ENCODE measurements at places on chromosomes 4 and X.
A peak's percentile ranks its signal among the peaks of the same experiment; 100 is the strongest.

- DNase-seq, result no peak
These were observed 53.7 kb downstream of the FBXW7 start for GRCh38 chr4:152482211-152482610.

DNA sequence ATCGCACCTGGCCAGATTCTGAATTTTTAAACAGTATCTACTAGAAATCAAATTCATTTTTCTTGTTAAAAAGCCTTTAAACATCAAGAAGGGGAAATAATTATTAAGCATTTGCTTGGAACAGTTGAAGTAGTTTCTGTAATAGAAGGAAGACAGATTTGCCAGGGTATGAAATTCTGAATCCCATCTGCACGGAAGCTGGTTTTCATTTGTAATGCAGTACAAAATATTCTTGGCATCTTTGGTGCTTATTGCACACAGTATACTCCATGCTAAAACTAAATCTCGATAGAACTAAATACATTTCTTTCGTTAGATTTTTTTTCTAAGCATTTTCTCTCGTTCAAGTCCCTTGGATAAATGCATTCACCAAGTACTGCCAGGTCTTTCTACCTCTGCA is 25.3 kb downstream of the TRIM2 start:
- DNase-seq, result no peak

- DNase-seq, result no peak
These were observed 1273.0 kb downstream of the RAPGEF2 start for GRCh38 chr4:160375772-160376452.

DNA sequence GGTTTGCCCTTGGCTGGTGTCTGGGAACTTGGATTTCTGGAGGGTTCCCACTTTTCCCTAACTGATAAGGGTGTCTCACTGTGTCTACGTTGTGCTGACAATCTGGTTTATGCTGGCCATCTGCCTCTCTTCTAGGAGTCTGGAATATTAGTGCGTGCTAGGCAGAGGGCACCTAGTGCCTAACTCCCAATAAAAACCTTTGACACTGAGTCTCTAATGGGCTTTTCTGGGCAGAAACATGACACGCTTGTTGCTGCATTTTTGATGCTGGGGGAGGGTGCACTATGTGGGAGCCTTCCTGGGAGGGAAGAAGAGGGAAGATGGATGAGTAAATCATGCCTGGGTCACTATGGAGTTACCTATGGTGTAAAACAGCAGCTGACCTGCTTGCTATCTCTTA is 16.3 kb upstream of the ZNF41 start:
- no peak for DNase-seq

GRCh38 chrX:132092439-132093065 is 35.3 kb downstream of the FRMD7 start:
- DNase-seq, result peak; percentile 71

DNA sequence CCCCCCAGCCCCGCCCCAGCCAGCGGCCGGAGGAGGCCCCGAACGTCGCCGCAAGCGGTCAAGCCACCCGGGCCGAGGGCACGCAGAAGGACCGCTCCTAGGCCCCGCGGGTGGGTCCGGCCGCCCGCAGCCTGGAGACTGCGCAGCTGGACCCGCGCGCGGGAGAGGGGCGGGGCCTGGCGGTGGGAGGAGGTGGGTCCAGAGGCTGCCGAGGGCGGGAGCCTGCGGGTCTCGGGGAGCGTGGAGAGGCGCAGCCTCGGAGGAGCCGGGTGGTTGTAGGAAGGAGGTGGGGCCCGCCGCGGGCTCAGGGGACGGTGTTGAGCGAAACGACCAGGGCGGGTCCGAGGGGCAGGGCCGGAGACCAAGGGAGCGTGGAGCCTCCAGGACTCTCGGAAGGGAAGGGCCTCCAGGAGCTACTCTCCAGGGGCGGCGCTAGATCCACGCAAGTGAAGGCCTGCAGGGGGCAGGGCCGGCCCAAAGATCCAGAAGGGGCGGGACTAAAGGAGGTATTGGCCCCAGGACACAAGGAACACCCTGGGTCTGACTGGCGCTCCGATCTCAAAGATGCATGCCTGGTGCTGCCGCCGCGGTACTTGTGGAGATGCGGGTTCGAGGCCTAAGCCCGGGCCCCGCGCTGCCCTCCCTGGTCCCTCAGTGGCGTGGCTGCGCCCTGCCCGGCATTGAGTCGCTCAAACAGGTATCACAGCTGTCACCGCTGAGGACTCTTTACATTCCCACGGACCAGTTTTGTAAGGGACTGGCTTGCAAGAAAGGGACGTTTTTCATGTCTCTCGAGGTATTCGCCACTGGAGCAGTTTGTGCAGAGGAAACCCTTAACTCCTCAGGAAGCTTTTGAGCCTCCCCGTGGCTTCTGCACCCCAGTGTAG is 5.9 kb downstream of the TIMM17B start:
- peak; percentile 85 for DNase-seq

DNA sequence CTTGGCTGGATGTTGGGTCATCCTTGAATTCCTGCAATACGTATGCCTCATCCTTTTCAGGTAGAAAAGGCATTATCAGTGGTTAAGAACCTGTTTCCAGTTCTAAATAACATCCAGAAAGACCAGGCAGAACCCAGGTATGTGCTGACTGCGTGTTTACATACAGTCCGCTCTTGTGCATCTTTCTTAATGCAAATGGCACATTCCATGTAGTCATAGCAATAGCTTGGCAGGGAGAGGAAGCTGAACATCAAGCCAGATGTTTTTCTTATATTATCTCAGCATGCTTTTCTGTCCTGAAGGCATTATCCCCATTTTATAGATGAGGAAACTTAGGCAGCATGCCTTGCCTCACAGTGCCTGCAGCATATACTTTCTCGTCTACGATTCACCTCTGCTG is 2.1 kb downstream of the DCLK2 start:
- DNase-seq, result no peak

DNA sequence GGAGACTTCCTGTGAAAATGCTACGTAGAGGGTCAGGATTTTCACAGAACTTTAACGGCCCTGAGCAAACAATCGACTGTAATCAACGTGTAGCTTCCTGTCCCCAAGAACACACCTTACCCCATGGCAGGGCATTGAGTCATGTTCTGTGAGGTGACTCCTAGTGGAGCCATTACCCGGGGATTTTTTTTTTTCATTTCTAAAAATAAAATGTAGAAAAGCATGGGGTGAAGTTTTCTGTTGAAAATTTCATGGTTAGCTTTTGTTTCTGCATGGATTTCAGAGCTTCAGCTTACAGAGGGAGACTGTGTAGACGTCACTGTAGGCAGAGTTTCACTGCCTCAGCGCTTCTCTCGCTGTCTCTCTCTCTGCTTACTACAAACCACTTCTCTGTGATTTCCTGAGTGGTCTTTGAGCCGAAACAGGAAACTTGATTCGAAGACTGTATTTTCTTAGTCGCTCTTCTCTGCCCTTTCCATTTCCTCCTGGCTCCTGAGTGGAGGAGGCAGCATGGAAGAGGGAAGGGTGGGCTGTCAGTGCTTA is 111.7 kb downstream of the NFKB1 start:
- peak; percentile 72 for DNase-seq

- DNase-seq, result no peak
These were observed 14.9 kb downstream of the IRF2 start for GRCh38 chr4:184459413-184459812.

- DNase-seq, result no peak
These were observed 69.5 kb downstream of the AASDH start for GRCh38 chr4:56317749-56318148.

DNA sequence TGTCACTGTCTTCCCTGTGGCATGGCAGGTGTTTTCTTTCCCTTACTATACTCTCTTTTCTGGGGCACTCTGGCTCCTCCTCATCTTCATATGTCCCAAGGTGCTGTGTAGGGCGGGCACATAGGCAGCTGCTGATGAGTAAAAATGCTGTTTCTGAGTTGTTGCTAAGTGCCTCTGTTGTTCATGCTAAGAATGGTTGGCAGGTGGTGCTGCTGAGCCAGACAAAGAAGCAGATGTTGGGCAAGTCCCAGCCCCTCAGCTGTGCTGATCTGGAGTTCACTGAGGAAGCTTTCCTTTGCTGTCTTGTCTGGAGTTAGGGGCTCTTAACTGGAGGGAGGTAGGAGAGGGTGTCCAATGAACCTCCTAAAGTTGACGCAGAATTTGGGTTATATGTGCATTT is 40.6 kb downstream of the HADH start:
- DNase-seq, result peak; percentile 87

DNA sequence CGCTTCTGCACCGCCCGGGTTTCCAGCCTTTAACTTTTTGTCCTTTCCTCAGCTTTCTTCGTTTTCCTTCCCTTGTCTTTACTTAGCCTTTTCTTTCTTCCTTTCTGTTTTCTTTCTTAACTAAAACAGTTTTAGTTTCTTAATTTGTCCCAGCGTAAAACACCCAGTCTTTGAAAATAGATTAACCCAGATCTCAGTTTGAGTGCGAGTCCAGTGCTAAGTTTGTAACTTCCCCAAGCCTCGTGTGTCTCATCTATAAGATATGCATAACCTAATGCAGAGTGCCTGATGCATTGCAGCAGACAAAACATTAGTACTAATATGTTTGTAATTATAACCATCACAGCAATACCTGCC is 460 bp upstream of the GEMIN8 start:
- DNase-seq, result no peak

- no peak for DNase-seq
These were observed 101.3 kb downstream of the ZAR1 start for GRCh38 chr4:48591372-48591771.

DNA sequence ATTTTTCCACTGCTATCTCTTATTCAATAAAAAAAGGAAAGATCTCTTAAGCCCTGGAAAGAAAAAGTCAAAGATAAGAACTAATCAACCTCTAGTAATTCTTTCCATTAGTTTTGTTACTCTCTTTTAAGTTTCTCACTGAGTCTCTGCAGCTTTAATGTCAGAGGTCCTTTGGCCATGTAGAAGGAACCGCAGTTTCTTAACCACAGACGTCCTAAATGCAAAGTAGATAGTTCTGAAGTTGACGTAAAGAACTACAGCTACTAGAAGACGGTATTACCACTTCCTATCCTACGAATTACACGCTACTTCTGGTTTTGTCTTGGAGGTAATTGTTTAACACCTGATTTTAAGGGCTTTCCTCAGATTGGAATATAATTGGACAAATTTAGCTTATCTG is 325.9 kb downstream of the ANKRD50 start:
- no peak for DNase-seq

- no peak for DNase-seq
These were observed 850.9 kb downstream of the FAM133A start for GRCh38 chrX:94524867-94525266.

DNA sequence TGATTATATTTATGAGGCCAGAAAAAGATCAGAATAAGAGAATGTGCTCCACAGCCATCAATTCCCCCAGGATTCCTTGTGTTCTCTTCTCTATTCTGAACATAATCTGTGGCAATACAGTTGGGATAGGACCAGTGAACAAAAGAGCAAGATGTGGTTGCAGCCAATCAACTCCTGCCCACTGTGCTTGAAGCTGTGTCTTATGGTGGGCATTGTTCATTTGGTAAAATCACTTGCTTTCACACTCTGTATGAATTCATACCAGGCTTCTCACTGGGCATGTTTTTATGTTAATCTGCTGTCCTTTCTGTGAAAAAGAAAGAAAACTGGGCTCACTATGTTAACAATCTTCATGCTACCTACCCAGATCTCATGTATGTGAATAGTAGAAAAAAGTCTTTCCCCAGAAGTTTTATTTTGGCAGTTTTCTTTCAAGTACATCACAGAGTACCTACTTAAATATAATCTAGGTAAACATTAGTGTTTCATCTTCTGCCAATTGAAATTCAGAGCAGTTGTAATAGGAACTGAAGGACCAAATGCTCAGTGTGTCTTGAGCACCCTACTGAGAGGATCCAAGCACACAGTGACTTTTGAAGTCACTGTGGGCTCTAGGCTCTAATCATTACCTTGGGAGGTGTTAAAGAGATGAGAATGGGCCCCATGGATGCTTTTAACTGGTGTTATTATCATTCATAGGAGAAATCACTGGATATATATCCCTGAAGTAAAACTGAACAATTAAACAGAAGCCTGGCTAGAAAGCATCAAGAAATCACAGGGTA is 429.2 kb upstream of the TRAM1L1 start:
- DNase-seq, result no peak

DNA sequence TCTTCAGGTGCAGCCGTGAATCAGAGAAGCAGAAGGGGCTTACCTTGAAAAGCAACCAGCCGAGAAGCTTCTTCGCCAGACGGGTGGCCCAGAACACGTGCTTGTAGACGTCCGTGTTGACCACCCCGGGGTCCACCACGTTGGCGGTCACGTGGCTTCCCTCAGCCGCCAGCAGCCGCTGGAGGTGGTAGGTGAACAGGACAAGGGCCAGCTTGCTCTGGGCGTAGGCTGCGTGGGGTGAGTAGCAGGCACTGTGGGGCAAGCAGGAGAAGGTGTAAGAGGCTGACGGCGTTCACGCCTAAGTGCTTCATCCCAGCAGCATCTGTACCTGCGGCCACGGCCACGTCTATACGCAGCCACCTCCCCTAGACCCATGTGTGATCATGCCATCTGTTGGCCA is 257.8 kb downstream of the DHRSX start:
- DNase-seq, result no peak

- DNase-seq, result peak; percentile 84
These were observed 496 bp downstream of the FBXO8 start for GRCh38 chr4:174282836-174283506.

GRCh38 chrX:147735364-147735763 is 176.4 kb upstream of the FMR1 start:
- no peak for DNase-seq

GRCh38 chrX:124268099-124268498 is 64.4 kb upstream of the TEX13D start:
- DNase-seq, result no peak

- no peak for DNase-seq
These were observed 2.4 kb upstream of the KCND1 start for GRCh38 chrX:48974033-48974432.

GRCh38 chrX:153190381-153190780 is 11.3 kb downstream of the MAGEA1 start:
- no peak for DNase-seq

- no peak for DNase-seq
These were observed 56.1 kb downstream of the ATXN3L start for GRCh38 chrX:13263560-13264251.

DNA sequence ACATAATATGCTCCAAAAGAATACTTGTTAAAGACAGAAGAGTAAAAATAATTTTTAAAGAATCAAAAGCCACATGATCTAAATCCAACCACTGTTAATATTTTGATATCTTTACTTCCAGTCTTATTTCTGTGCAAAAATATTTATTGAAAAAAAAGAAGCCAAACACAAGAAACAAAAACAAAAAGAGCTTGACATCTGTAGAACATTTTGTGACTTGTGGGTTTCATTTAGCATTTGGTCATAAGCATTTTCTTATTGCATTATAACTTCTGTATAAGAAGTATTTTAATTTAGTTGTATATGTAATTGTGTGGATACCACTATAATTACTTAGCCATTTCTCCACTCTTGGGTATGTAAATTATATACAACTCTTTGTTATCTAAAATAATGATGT is 63.1 kb downstream of the DIPK2B start:
- DNase-seq, result no peak

GRCh38 chrX:20545538-20545937 is 278.8 kb upstream of the RPS6KA3 start:
- DNase-seq, result no peak

DNA sequence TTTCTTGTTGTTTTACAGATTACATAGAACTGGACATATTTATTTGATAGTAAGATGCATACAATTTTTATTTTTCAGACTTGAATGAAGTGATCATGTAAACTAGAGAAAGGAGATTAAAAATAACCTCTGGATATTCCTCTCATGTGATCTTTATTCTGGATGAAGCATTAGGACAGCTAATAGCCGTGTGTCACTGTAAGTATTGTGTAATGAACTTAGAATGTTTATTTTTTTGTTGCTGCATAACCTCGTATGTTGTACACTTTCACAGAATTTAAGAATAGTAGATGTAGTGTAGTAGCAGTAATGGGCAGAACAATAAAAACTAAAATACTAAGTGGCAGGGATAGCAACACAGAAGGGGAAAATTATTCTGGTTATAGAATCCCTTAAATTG is 2094.5 kb upstream of the TENM3 start:
- no peak for DNase-seq

All from activated CD4-positive, alpha-beta T cell treated with anti-CD3 and anti-CD28 coated beads for 36 hours (primary cell).